ENCODE measurements at places on chromosomes 4 and X.

GRCh38 chr4:107094976-107095375, 58.9 kb upstream of the DKK2 start:
- DNase-seq: no peak

GRCh38 chr4:152946446-152946845, 10.3 kb downstream of the FHDC1 start:
- DNase-seq: no peak

- no peak for DNase-seq
Measured at GRCh38 chrX:148530464-148531077, 30.2 kb downstream of the AFF2 start.

- DNase-seq: no peak
Measured at GRCh38 chr4:110629780-110630687, 7.2 kb upstream of the PITX2 start.

- peak; percentile 59 for DNase-seq
Measured at GRCh38 chr4:26141911-26142638, 178.7 kb upstream of the RBPJ start.

DNA sequence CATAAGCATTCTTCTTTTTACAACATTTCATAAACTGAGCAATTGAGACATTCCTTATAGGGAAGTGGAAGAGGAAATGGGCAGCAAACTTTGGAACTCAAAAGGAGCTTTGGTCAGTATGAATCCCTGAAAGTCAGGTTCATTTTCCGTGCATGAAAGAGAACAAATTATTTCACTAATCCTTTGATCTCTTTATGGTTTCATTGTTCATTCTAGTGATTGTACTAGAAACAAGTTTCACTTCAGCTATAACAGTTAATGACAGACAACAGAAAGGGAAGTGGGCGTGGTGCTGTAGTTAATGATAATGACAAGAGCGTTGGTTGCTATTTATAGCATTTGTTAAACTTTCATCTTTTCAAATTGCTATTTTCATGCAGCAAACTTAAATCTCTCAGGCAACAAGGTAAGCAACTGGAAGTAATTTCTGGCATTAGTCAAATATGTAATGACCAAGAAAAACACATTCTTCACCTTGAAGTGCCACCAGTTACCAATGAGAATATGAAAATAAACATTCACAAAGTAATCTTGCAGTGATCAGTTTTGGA, 98.4 kb downstream of the AREG start:
- no peak for DNase-seq

- DNase-seq: no peak
Measured at GRCh38 chr4:27360131-27360530, 499.5 kb downstream of the STIM2 start.

DNA sequence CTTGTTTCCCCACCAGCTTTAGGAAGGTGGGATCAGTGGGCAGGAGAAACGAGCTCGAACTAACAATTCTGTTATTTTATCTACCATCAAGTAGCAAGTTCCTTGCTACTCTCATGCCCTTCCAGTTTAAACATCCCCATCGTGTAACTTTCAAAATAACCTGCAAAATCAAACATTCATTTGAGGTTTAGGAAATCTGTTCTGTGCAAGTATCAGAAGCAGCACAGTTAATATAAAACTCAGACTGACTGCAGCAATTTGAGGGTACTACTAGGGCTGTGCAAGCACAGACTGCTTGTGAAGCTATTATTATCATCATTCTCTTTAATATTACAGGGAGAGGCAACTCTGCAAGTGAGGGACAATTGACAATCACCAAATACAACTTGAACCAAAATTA, 48.0 kb downstream of the CHST7 start:
- DNase-seq: no peak

GRCh38 chrX:40094900-40095582, 2.7 kb downstream of the BCOR start:
- peak; percentile 33 for DNase-seq

DNA sequence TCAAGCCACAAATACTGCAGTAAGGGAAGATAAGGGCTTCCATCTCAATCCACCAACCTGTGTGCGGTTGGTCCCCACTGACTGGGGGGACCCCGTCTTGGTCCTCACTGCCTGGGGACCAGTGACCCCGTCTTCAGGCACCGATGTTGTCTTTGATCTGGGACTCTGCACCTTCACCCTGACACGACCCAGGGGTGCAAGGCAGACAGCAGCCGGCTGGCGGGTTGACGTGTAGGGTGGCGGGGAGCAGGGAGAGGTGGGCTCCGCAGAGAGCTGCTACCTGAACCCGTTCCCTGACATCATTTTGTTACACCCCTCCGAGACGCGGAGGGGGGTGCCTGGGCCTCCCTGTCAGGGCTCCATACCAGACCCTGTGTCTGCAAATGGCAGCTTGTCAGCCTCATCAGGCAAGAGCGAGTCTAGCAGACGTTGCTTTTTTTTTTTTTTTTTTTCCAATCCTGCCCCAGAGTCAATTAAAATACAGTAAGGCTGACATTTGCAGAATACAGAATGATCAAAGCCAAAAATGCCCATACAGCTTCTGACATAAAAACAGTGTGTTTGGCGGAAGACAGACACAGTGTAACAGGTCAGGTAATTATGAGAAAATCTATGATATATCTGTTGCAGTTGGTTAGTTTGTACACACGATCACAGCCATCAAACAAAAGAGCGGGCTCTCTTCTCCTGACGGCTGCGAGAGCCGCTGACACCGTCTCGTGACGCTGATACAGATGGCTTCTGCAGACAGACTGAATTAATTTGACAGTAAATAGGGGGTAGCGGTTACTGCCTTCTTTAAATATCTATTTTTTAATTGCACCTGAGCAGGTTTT, 118.6 kb downstream of the CRLF2 start:
- no peak for DNase-seq
